ENCODE measurements at places on chromosomes 5 and 9.

DNA sequence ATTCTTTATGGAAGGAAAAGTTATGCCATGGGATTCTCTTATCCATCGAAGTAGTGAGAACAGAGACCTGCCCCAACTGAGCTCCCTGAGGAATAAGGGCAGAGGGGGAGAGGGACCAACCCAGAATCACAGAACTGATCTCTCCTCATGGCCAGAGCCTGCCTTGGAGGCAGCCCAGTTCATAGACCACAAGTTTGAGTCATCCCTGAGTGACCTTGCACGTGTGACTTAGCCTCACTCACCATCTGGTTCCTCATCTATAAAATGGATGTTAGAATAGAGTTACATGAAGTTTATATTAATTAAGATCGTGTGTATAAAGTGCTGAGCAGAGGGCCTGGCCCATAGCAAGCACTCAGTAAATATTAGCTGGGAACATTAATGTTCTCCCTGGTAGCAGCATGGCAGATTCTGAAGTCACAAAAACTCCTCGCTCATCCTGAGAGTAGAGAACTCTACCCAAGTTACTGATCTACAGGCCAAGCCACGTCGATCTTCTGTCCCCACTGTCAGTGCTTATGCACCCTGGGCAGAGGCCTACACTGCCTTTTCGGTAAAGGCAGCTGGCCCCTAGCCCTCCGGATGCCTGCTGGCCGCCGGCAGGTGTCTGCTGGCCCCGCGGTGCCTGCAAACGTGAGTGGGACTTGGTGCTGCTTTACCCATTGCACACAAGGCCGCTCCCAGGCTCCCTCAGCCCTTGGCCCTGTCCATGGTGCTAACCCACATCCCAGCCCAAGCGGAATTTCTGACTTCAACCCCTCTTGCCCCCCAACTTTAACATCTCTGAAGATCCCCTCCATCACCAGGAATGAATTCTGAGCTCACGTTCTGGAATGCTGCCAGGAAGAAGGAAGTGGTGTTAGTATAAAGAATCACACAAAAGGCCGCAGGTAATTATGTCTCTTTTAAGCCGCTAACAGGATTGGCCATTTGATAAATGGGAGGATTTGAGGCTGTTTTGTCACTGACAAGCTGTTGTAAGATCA, 61.1 kb upstream of the ARAP3 start:
- DNase-seq: no peak

- DNase-seq: no peak
Observed at GRCh38 chr9:98568234-98568908, 140.4 kb downstream of the GABBR2 start.

- DNase-seq: no peak
Observed at GRCh38 chr9:137128862-137129455, 10.0 kb upstream of the GRIN1 start.

GRCh38 chr9:132877824-132878694, at the start of gene AK8:
Gene AK8 (minus strand): TSS chr9:132878284. CDS start chr9:132878255, 29 bp downstream.
- DNase-seq: peak; percentile 87

DNA sequence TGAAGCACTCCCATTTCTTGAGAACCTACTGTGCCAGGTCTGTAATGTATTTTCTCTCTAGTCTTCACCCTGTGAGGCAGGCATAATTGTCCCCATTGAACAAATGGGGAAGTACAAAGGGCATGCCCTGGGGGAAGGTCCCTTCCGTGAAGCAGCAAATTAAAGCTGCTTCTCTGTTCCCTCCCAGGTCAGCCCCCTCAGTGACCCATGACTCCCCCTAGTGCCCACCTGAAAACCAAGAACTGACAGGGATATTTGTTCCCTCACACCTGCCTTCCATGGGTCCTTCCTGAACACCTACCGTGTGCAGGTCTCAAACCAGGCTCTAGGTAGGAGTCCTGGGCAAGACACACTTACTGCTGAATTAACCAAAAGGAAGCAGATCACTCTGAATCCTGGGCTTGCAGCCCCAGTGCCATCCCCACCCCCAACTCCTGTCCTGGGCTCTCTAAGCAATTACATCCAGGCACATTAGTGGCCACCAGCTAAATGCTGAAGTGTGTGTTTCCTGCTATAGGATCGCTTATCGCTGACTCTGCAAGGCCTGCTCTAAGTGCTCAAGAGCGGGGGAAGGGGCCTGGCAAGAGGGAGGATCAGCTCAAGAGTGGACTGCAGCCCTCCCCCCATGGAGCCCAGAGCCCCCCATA, 254.8 kb downstream of the CDK5RAP2 start:
- DNase-seq: no peak

DNA sequence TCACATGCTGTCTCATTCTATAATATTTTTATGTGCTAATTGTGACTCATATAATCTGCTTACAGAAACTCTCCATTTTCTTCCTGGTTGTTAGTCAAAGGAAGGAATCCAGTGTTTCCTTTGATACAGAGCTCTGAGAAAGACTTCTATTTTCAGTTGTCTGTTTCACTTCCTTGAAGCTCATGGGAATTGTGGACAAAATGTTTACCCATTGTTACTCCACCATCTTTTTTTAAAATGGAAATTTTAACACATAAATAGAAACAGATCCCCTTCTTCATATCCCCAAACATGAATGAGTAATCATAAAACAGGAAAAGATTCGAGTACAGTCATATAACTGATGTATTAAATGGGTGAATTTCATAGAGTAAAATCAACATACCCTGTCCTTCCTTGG, 42.0 kb upstream of the KCNN2 start:
- DNase-seq: no peak

DNA sequence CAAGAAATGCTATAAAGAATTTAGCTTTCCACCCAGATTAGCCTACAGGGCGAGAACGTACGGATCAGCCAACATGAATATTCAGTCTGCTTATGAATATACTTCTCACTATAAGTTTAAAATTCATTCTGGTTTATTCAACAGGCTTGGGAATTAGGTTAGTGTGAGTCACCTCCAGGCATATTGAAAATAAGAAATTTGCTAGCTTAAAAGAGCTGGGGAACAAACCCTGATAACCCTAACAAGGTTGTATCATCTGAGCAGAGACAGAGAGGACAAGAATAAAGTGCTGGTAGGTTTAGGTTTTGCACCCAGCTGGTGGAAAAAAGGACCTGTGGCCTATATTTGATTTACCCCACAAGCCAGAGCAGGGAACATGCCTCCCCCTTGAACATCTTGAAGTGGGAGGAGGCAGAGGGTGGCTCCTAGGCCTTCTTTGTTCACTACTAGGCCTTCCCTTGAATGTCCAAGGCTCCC, 12.3 kb downstream of the FNBP1 start:
- DNase-seq: no peak

Data from Right ventricle myocardium inferior (tissue), 1 donor.